ENCODE measurements at places on chromosomes 5 and 9.

- DNase-seq = no peak
Measured at GRCh38 chr9:111186021-111186530, 143.9 kb downstream of the OR2K2 start.

GRCh38 chr9:8895106-8895860, 1095.7 kb upstream of the DMAC1 start:
- DNase-seq = no peak

- no peak for DNase-seq
Measured at GRCh38 chr9:123867034-123867433, 62.9 kb downstream of the DENND1A start.

- DNase-seq = peak; percentile 11
Measured at GRCh38 chr9:27499451-27499850, 24.6 kb upstream of the IFNK start.

GRCh38 chr9:126612813-126613641, 701 bp upstream of the LMX1B start:
- DNase-seq = no peak

- DNase-seq = no peak
Measured at GRCh38 chr9:124593651-124594058, 86.5 kb upstream of the NR5A1 start.

- DNase-seq = no peak
Measured at GRCh38 chr5:158155067-158155466, 296.1 kb upstream of the CLINT1 start.

- DNase-seq = no peak
Measured at GRCh38 chr5:91048073-91048472, 335.0 kb downstream of the ARRDC3 start.

GRCh38 chr9:106287091-106287631, 575.8 kb upstream of the ZNF462 start:
- no peak for DNase-seq

DNA sequence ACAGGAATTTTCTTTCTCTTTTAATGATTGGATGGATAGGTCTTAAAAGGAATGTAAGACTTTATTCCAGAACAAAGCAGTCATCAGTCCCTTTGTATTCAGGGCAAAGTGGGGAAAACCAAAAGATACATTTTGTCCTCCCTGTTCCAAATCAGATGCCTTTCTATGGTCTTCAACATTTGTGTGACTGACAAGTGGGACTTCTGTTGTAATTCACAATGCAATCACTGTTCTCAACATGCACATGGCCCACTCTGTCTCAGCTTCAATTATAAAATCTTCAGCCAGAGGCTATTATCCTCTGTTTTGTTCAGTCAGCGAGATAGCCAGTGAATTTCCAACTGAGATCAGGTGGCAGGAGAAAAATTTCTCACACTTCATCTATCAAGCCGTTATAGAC, 95.5 kb upstream of the ERBIN start:
- DNase-seq = no peak

- DNase-seq = no peak
Measured at GRCh38 chr5:116421080-116421629, 153.5 kb downstream of the SEMA6A start.

GRCh38 chr5:142316051-142316450, 8.8 kb downstream of the SPRY4 start:
- DNase-seq = no peak

GRCh38 chr9:133090187-133090586, 28.4 kb downstream of the CEL start:
- no peak for DNase-seq

DNA sequence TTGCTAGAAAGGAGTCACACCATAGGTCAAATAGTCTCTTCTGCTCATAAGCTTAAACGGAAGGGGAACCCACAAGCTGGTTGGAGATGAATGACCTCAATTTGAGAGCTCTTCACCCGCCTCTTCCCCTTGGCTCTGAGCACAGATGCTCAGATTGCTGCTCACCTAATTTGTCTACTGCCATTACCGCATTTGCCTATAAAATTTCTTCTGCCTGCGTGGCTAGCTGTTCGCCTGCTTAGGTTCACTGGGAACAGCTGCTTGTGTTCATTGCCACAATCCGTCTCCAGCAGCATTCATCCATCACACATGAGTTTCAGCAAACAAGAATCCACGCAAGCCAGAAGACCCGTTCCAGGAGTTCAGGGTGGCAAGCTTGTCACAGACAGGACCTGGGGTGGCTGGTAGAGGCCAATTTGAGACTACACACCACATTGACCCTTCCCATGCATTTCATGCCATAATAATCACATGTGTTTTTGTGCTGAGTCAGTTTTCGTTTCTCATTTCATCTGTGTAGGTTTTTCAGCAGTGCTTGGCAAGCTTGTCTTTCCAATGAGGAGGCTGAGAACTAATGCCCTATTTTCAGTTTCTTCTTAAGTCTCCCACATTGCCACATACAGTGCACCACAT, 50.2 kb upstream of the DNAH5 start:
- no peak for DNase-seq

DNA sequence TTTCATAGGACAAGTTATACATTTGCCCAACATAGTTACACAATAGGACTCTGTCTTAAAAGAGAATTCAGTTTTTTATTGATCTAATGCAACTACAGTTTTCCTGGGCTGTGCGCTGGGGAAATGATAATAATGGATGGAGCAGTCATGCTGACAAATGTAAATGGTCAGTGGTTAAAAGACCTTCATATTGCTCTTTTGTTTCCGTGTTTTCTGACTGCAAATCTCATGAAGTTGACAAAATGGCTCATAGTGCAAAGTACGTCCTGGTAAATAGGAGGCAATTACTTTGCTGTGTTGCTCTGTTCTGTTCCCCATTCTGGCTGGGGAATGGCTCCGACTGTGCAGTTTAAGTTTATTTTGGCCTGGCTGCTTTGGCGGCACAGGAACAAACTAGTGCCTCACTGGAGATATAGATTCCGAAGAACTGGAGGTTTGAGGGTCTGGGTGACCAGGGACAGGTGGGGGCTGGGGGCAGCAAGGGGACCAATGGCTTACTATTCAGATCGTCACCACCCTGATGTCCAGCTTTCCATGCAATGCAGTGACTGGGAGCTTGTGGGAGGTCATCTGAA, 54.3 kb downstream of the PTTG1 start:
- DNase-seq = no peak

GRCh38 chr5:56297851-56298250, 64.7 kb upstream of the ANKRD55 start:
- no peak for DNase-seq

DNA sequence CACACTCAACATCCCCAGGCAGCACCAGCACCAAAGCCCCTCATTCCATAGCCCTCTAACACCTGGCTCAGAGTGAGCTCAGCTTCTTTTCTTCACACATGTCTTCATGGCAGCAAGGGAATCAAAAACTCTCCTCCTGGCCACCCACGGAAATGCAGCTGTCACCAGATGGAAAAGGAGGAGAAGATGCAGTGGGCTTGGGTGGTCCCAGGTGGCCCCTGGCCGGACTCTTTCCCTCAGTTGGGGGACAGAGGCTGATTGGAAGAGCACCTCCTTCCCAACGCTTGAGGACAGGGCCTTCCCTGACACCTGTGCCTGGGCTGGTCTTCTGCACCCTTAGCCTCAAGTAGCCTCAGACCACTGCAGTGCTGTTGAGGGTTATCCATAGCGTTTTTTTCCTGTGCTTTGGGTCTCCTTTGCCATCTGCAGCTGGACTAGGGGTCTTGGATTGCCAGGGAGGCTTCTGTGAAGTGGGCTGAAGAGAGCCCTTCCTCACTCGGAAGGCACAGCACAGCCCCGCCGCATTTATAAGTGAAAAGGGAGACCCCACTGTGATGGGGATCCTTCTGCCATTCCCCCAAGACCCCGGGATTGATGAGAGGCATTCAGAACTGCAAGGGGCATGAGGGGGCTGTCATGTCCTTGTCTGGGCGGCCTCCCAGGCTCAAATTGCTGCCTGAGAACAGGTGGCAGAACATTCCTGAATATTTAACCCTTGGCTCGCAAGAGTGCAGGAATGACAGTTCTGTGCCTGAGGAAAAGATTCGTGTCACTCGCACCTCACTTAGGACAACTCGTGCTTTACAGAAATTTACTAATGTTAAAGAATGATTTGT, 200.0 kb downstream of the AUH start:
- DNase-seq = no peak

- DNase-seq = no peak
Measured at GRCh38 chr5:3428334-3428733, 167.3 kb upstream of the IRX1 start.

- no peak for DNase-seq
Measured at GRCh38 chr5:53733853-53734252, 173.4 kb downstream of the NDUFS4 start.

- DNase-seq = no peak
Measured at GRCh38 chr5:75078027-75078426, 25.7 kb upstream of the GCNT4 start.

DNA sequence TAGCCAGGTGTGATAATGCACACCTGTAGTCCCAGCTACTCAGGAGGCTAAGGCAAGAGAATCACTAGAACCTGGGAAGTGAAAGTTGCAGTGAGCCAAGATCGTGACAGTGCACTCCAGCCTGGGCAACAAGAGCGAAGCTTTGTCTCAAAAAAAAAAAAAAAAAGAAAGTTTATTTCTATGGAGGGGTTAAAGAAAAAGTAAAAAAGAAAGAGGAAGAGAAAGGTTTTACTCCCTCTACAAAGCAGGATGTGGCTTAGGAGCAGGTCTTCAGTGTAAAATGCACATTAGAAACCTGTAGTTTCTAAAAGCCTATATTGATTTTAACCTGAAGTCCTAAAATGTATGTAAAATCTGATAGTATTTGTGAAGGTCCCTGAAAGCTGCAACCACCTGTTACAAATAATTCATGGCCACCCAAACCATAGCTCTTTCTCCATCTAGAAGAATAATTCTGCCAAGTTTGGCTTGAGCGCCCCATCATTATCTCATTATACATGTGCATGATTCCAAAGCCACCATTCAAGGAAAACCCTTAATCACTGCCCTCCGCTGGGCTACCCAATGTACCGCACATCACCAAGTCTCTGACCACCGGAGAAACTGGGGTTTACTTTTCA, 3.4 kb downstream of the FNBP1 start:
- DNase-seq = peak; percentile 51

DNA sequence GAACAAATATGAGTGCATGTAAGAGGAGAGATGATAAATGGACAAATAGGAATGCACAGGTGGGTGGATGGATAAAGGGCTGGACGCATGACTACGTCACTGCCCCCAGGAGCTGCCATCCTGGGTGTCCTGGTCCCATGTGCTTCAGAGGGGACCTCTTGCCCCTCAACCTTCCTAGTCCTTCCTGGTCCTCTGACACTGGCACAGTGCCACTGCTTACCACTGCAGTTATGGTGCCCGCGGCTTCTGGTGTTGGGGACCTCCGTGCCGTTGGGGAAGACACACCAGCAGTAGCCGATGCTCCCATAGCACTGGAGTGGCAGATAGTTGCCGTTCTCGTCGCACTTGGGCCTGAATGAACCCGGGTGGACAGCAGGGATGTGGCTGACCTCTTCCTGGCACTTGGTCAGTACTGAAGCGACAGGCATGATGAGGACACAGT, 9.8 kb downstream of the CD74 start:
- no peak for DNase-seq

- no peak for DNase-seq
Measured at GRCh38 chr9:127970401-127971313, 10.1 kb downstream of the EEIG1 start.

GRCh38 chr5:91206734-91207133, 176.4 kb downstream of the ARRDC3 start:
- no peak for DNase-seq

DNA sequence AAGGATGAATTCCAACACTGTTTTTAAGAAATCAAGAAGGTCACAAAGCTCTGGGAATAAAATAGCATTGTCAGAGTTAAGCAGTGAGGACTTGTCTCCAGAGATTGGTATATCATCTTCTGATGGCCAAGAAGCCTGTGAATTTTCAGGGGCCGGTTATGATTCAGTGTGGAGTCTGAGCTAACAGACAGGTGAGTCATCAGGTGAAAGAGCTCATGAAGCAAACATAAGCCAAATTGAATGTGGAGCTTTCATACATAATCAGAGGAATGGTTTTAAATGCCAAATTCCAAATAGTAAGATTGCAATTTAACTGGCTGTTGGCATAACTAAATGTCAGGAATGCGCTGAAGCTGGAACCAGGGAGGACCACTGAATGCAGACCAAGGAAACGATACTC, 494.2 kb downstream of the MTRR start:
- no peak for DNase-seq

GRCh38 chr9:8694983-8695588, 895.5 kb upstream of the DMAC1 start:
- no peak for DNase-seq

- no peak for DNase-seq
Measured at GRCh38 chr5:5128766-5129165, 11.4 kb upstream of the ADAMTS16 start.

- no peak for DNase-seq
Measured at GRCh38 chr5:125775896-125776295, 647.3 kb upstream of the GRAMD2B start.

GRCh38 chr5:101664071-101664791, 631.9 kb downstream of the SLCO4C1 start:
- DNase-seq = peak; percentile 69

GRCh38 chr9:23326597-23326996, 499.4 kb downstream of the ELAVL2 start:
- no peak for DNase-seq

DNA sequence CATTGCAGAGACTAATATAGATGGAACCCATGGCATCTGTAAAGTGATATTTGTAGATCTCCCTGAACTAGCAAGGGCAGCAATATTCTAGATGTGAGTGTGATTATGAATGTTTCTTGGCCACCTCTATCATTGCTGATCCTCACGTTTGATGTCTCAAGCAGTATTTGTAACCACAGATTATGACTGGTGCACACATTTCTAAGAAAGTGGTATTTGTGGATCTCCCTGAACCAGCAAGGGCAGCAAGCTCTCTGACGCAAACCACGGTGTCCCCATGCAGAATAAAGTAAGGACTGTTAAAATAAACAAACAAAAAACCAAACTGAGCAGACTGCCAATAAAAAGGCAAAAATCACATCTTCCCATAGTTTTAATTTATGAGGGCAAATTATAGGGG, 301.3 kb downstream of the CSNK1G3 start:
- no peak for DNase-seq

DNA sequence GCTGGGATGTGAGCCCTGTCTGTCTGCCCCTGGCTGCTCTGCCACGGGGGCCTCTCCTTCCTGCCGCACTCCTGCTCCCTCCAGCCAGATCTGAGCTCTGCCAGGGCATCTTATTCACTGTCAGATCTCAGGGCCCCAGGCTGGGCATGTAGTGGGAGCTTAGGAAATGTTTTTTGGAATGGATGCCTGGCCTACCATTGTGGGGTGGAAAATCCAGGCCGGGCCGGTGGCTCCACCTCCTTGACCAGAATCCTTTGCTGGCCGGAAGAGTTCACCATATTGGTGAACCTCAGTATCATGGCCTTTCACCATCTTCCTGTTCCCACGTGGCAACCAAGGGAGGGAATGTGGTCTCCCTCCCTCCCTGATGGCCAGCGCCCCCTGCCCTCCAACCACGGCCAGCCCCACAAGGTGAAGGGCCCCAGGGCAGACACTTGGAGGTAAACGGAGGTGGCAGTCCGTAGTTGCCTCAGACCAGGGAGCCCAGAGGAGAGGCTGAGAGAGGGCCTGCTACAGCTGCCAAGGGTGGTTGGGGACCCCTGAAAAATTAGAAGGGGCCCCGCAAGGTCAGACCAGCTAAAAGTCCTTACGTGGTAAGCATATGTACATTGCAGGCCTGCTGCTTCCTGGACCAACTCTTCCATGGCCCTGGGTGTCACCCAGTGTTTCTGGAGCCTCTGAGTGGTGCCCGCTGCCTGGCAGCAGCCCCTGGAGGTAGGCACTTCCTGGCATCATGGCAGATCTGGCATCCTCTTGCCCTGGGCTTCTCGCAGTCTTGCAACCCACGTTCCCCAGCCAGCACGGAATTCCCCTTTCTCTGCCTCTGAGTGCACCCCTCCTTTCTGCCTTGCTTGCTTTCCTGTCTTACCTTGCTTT, 153.3 kb downstream of the RGS3 start:
- no peak for DNase-seq
